ENCODE measurements at places on chromosomes 2 and 18.

DNA sequence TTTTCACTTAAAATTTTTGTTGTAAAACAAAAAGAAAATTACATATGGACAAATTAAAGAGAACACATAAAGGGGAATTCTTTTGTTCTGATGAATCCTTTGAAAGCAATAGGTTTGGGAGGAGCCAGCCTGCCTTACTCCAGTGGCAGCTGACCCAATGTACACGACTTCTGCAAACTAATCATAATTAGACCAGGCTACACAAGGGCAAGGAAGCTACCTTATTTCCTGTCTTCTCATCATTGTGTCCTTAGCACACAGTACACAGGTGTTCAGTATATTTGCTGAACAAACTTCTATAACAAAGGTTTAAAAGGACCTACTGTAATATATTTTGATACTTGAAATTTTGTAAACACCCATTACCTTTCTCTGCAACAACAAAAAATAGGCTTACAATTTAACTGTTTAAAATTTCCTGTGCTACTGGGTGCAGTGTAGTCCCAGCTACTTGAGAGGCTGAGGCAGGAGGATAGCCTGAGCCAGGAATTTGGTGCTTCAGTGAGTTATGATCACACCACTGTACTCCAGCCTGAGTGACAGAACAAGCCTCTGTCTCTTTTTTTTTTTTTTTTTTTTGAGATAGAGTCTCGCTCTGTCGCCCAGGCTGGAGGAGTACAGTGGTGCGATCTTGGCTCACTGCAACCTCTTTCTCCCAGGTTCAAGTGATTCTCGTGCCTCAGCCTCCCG lies 18.9 kb downstream of the KCNG3 start:
- H3K4me3 ChIP-seq: no peak overlapping the region
- H3K36me3 ChIP-seq: no peaks in the 10 kb centered on the region
- H3K4me1 ChIP-seq: no peaks in the 10 kb centered on the region
- no peak for DNase-seq
- no peak overlapping the region for H3K27ac ChIP-seq

GRCh38 chr18:5444269-5444668 lies 99.5 kb downstream of the EPB41L3 start:
- no peaks in the 10 kb centered on the region for H3K4me1 ChIP-seq
- H3K27me3 ChIP-seq: no peaks in the 10 kb centered on the region
- H3K4me3 ChIP-seq: no peak overlapping the region
- no peak for DNase-seq

GRCh38 chr2:80073134-80073561 lies 231.4 kb downstream of the LRRTM1 start:
- no peak overlapping the region for H3K27ac ChIP-seq
- peak; percentile 92 for DNase-seq
- no peaks in the 10 kb centered on the region for H3K36me3 ChIP-seq
- H3K4me3 ChIP-seq: no peak overlapping the region
- peaks cover 33% of the 10 kb centered on the region for H3K4me1 ChIP-seq

DNA sequence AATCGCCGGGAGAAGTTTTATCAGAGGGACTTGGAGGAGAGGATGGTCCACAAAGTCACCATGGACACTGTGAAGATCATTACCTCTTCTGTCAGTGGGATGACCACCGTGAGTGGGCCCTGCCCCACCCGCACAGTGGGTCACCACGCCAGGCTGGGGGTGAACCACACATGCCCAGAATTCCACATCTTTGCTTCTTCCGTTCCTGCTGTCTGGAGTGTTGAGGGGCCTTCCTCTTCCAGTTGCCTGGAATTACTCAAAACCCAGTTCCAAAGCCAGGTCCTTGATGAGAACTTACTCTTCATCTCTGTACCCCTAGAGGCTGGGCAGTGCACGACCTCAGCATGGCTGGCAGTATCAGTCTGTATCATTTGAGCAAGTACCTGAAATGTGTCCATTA lies 22.1 kb downstream of the MROH2A start:
- no peaks in the 10 kb centered on the region for H3K4me1 ChIP-seq
- no peak overlapping the region for H3K27ac ChIP-seq
- H3K27me3 ChIP-seq: no peaks in the 10 kb centered on the region
- no peak overlapping the region for H3K4me3 ChIP-seq
- no peak for DNase-seq

DNA sequence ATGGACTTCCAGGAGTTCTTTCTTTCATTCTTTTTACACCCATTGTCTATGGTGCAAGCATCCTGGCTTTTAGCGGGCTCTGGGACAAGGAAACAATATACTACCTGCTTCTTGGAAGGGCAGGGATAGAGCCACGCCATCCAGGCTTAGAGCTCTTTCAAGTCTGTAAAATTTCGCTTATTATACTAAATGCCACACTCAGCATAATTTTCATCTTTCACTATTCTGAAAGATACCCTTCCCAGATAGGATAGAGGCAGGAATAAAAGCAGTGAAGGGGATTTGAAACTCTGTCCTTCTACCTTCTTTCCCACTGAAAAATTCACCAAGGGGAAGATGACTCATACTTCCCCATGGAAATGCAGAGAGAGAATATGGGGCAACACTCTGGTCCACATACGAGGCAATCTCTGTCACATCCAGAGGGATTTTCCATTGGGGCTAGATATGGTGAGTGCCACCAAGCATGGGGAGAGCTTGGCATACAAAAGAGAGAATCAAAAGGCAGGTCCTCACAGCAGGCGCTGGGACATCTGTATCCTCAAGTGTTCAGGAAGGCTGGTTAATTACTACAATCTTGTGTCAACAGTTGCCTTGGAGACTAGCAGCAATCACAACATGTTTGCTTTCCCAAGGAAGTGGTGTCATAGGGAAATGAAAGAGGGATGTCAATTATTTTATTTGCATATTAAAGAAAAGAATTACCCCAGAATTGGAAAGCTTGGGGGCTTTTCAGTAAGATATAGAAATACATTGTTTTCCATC lies 127.6 kb downstream of the TDRD15 start:
- no peak overlapping the region for H3K27ac ChIP-seq
- H3K36me3 ChIP-seq: no peaks in the 10 kb centered on the region
- no peak overlapping the region for H3K4me3 ChIP-seq
- H3K4me1 ChIP-seq: no peaks in the 10 kb centered on the region
- no peaks in the 10 kb centered on the region for H3K27me3 ChIP-seq
- no peak for DNase-seq

GRCh38 chr18:2412996-2413751 lies 158.1 kb downstream of the METTL4 start:
- DNase-seq: peak; percentile 8
- no peak overlapping the region for H3K27ac ChIP-seq
- H3K4me3 ChIP-seq: no peak overlapping the region
- H3K27me3 ChIP-seq: no peaks in the 10 kb centered on the region

DNA sequence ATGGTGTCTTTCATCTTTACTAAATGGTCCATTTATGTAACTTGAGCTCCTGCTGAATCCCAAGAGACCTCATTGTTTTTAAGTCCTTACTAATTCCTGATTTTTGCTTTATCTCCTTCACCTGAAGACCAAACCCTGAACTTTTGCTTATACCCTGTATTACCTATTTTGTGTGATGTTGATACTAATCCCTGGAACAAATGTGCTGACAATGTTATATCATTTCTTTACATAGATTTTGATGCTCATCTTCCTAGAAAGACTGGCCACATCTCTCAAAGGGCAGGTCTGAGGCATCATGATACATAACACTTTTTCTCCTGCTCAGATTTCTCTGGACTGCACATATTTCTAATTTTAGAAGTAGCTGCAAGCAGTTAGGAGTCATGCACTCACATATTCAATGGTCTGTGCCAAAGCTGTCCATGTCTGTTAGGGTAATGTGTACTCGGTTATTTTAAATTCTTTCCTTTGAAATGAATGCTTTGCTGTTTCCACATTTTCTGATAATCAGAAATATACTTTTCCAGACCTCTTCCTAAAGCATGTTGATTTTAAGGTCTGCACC lies 427.9 kb upstream of the HNRNPA3 start:
- no peak overlapping the region for H3K4me3 ChIP-seq
- DNase-seq: no peak
- H3K4me1 ChIP-seq: no peaks in the 10 kb centered on the region
- H3K27ac ChIP-seq: no peak overlapping the region
- H3K27me3 ChIP-seq: no peaks in the 10 kb centered on the region

DNA sequence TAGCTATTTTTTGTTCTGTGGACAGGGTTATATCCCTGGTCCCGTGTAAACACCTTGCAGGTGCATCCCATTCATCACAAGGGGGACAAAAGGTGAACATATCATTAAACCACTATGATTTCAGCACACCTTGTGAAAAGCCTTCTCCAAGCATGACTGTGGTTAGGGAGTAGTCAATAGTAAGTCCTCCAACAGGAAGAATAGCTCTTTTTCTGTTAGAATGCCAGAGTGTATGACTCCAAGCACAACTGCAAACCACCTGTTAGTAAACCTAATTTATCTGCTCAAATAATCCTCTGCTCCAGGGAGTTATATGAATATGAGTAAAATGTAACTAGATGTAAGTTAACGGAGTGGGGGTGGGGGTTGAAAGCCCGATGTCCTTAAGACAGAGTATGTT lies 240.5 kb downstream of the AGPS start:
- no peaks in the 10 kb centered on the region for H3K36me3 ChIP-seq
- no peaks in the 10 kb centered on the region for H3K4me1 ChIP-seq
- no peak overlapping the region for H3K27ac ChIP-seq
- no peaks in the 10 kb centered on the region for H3K27me3 ChIP-seq
- no peak overlapping the region for H3K4me3 ChIP-seq

- H3K4me1 ChIP-seq: no peaks in the 10 kb centered on the region
- H3K27me3 ChIP-seq: no peaks in the 10 kb centered on the region
- no peak for DNase-seq
- H3K36me3 ChIP-seq: no peaks in the 10 kb centered on the region
- H3K4me3 ChIP-seq: no peak overlapping the region
- no peak overlapping the region for H3K27ac ChIP-seq
Observed at GRCh38 chr2:151042964-151043363, 218.7 kb downstream of the RBM43 start.

DNA sequence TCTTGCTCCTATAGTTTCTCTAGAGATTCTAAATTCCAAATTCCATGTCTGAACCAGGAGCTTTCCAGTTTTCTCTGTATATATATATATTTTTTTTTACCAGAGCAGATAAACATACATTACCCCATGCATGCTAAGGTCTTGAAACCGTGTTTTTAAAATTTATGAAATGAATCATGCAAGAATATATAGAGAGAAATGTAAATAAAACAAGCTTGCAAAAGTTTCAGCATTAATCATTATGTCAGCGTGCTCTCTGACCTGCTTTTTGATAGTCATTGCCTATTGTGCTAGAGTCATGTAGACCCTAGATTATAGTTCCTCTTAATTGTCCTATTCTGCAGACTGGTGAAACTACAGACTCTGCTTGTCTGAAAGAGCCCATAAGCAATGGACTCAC lies 22.6 kb upstream of the TRIM43 start:
- no peaks in the 10 kb centered on the region for H3K4me1 ChIP-seq
- no peaks in the 10 kb centered on the region for H3K27me3 ChIP-seq
- DNase-seq: no peak
- H3K36me3 ChIP-seq: no peaks in the 10 kb centered on the region
- H3K27ac ChIP-seq: no peak overlapping the region

DNA sequence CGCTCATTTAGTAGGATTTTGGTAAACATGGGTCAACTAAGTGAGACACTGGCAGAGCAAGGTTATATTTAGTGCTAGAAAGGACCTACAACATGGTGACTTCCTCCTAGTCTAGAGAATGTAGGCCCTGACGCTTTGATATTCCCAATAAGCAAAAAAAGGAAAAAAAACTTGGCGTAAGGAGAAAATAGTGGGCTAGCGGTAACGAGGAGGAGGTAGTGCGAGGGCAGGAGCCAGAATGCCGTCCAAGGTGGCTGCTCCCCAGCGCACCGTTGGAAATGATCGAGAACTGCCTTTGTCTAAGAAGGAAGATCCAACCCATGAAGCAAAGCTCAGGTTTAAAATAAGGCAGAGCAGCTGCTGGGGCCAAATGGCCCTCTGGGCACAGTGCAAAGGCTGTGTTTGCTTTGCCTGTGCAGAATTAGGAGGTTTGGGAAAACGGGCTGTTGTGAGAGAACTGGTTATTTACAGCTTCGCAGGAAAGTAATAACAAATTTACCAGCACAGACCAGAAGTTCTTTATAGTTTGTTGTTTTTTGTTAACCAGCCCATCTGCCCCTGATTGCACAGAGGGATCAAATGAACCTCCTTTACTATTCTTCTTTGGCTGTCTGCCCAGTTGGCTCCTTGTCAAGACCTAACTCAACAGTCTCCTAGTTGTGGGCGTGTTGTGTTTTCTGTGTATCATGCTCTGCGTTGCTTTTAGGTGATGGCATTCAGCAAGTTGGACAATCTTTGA lies 86.6 kb downstream of the ITGB1BP1 start:
- DNase-seq: peak; percentile 95
- H3K4me3 ChIP-seq: no peak overlapping the region
- H3K27ac ChIP-seq: no peak overlapping the region
- H3K4me1 ChIP-seq: no peaks in the 10 kb centered on the region

DNA sequence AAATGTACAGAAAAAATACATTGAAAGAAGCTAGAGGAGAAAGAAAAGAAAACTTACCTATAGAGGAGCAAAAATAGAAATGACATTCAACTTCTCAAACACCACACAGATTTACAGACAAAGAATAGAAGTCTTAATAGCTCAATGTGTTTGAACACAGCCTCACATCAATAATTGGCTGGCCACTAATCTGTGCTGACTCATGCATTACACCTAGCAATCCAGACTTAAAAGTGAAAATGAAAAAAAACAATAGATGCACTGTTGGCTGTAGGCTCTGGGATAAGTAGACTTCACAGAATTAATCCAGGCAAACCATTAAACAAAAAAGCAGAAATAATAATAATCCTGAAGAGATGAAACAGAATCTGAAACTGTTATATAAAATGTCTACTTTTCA lies 961.3 kb upstream of the CELF4 start:
- DNase-seq: no peak
- H3K36me3 ChIP-seq: no peaks in the 10 kb centered on the region
- no peaks in the 10 kb centered on the region for H3K27me3 ChIP-seq

- H3K4me3 ChIP-seq: no peak overlapping the region
- DNase-seq: no peak
- H3K27me3 ChIP-seq: no peaks in the 10 kb centered on the region
- H3K36me3 ChIP-seq: no peaks in the 10 kb centered on the region
- no peak overlapping the region for H3K27ac ChIP-seq
- no peaks in the 10 kb centered on the region for H3K4me1 ChIP-seq
Observed at GRCh38 chr2:124983595-124983994, 958.5 kb downstream of the CNTNAP5 start.

- no peaks in the 10 kb centered on the region for H3K36me3 ChIP-seq
- no peak overlapping the region for H3K27ac ChIP-seq
- no peak overlapping the region for H3K4me3 ChIP-seq
- H3K27me3 ChIP-seq: no peaks in the 10 kb centered on the region
Observed at GRCh38 chr2:190328573-190329147, 9.0 kb upstream of the HIBCH start.

- no peaks in the 10 kb centered on the region for H3K27me3 ChIP-seq
- H3K36me3 ChIP-seq: no peaks in the 10 kb centered on the region
- no peak overlapping the region for H3K27ac ChIP-seq
- H3K4me1 ChIP-seq: no peaks in the 10 kb centered on the region
- H3K4me3 ChIP-seq: no peak overlapping the region
- no peak for DNase-seq
Observed at GRCh38 chr2:177207101-177207500, 5.5 kb upstream of the HNRNPA3 start.

- DNase-seq: no peak
- H3K36me3 ChIP-seq: no peaks in the 10 kb centered on the region
- H3K27me3 ChIP-seq: no peaks in the 10 kb centered on the region
- H3K4me3 ChIP-seq: no peak overlapping the region
Observed at GRCh38 chr2:100013892-100014677, 128.3 kb downstream of the AFF3 start.

- H3K27ac ChIP-seq: no peak overlapping the region
- no peaks in the 10 kb centered on the region for H3K36me3 ChIP-seq
- H3K27me3 ChIP-seq: no peaks in the 10 kb centered on the region
- H3K4me1 ChIP-seq: no peaks in the 10 kb centered on the region
- no peak for DNase-seq
Observed at GRCh38 chr18:59952283-59953007, 52.6 kb downstream of the PMAIP1 start.

All from lung (tissue), 17 donors.